ENCODE measurements at places on chromosomes 11 and 22. TPM values are rescaled to one million over a fixed set of nuclear protein-coding genes. Genes with fewer than 3 reads are reported as not detected.

DERL3 gene
- total RNA-seq, result not detected

ARHGEF17 gene
- total RNA-seq, result 39.8 TPM

TRIM49 gene
- total RNA-seq, result not detected

PHOX2A gene
- total RNA-seq, result not detected

NAV2 gene
- total RNA-seq, result 4.3 TPM
